NCI-H524 (cell line): ENCODE measurements at places on chromosomes 3 and 15.
A peak's percentile ranks its signal among the peaks of the same experiment; 100 is the strongest.

GRCh38 chr3:46440531-46441294 is 24.0 kb downstream of the LTF start:
- DNase-seq: peak; percentile 66

GRCh38 chr3:45593708-45594601 is 596 bp upstream of the LIMD1 start:
- DNase-seq: peak; percentile 77

DNA sequence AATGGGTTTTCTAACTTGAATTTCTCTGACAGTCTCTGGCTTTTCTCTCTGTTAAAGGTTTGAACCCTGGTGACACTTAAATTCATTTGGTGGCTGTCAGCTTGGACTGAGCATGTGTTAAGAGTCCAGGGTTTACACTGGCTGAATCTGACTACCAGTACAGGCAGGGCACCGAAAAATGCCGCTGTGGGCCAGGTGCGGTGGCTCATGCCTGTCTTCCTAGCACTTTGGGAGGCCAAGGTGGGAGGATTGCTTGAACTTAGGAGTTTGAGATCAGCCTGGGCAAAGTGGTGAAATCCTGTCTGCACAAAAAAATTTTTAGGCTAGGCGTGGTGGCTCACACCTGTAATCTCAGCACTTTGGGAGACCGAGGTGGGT is 1.8 kb downstream of the MANF start:
- DNase-seq: no peak

DNA sequence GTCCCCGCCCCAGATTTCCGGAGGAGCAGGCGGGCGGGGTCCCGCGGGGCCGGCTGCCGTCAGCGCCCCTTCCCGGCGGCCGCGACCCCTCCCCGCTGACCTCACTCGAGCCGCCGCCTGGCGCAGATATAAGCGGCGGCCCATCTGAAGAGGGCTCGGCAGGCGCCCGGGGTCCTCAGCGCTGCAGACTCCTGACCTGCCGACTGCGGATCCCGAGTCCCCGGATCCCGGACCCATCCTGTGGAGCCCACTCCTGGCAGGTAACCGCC is at the start of gene TRH:
Gene TRH (plus strand): TSS at position 157 of the 269 bp plus-strand sequence. CDS start 1,097 bp downstream, outside the sequence.
- DNase-seq: no peak
